ENCODE measurements at places on chromosomes 12 and 14.

DNA sequence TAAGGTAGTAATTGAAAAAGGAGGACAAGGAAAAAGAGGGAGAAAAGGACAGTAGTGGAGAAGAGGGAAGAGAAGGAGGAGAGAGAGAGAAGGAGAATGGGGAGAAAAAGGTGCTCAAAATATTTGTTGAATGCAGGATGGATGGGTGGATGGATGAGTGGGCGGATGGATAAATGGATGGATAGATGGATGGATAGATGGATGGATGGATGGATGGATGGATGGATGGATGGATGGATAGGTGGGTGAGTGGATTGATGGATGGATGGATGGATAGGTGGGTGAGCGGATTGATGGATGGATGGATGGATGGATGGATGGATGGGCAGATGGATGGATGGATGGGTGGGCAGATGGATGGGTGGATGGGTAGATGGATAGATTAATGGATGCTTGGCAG, 21.3 kb upstream of the C14orf132 start:
- DNase-seq: no peak

GRCh38 chr14:49637534-49638078, 2.6 kb upstream of the DNAAF2 start:
- no peak for DNase-seq

DNA sequence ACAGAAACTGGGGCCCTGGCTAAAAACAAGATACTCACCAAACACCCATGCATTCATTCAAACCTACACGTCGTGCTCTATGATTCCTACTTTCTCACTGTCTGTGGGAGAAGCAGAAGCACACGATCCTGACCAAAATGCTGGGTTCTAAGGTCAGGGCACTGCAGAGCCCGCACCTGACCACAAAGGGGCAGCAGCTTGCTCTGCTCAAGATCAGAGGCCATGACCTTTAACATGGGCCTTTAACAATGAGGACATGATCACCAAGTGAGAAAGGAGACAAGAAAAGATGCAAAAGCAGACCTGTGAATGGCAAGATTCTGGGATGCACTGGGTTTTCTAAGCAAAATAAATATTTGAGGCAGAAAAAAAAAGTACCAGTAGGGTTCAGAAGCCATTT, 40.1 kb upstream of the VPS33A start:
- no peak for DNase-seq

GRCh38 chr14:75141967-75142366, 15.1 kb upstream of the NEK9 start:
- no peak for DNase-seq

GRCh38 chr14:77590845-77591485, 25.5 kb downstream of the SPTLC2 start:
- no peak for DNase-seq

All from GM04503 (cell line).